ENCODE measurements at places on chromosomes 11 and 22.
A peak's percentile ranks its signal among the peaks of the same experiment; 100 is the strongest.

- no peak for DNase-seq
Observed at GRCh38 chr11:95344932-95345642, 114.1 kb upstream of the SESN3 start.

DNA sequence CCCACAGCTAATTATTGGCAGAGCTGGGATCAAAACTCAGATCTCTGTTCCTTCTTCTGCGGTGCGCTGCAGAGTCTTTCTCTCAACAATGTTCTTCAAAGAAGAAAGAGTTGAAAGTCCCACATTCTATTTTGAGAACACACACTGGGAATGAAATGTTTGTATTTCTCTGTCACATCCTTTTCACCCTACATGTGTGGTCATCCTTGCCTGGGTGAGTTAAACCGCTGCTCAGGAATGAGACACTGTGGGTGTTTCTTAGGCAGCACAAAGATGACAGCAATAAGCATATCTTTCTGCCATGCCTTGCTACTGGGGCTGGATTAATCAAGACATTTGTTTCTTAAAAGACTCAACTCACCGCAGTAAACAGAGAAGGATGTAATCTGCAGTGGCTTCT, 222.6 kb downstream of the LARGE1 start:
- no peak for DNase-seq

DNA sequence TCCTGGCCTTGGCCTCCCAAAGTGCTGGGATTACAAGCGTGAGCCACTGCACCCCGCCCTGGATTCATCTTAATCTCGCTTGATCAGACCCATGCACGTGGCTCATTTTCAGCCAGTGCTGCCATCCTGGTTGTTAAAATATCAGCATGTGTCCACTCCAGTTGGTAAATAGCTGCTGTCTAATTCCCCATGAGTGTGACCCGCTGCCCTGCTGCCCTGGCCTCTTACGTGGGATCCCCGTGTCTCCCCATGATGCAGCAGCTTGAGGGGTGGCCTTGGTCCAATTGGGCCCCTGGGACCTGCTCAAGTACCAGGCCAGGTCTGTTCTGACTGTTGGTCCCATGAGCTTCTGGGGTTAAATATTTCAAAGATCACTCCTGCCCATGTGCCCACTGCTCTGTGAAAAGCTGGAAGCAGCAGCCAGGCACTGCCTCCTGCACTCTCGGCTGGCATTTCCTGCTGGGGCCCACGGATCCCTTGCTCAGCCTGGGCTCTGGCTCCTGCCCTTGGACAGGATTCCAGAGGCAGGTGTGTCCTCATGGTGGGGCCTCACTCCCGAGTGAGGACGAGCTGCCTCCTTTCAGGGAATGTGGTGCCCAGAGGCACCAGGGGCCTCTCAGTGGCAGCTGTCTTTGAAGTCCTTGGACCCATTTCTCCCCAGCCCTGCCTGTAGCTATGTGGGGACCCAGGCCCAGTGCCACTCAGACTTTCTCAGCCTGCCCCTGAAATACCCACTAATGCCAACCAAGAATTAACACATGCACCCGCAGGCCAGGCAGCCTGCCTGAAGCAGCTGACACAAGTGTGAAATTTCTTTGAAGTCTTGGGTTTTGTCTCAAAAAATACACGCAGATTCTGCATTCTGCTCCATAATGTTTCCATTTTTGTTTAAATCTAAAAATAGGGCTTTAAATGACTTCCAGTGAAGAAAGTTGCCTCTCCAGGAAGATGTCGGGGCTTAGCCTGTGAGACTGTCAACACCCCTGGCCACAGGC, 38.1 kb upstream of the PRDM11 start:
- DNase-seq = no peak

- DNase-seq = peak; percentile 9
Observed at GRCh38 chr22:32448980-32449379, 15.3 kb downstream of the BPIFC start.

DNA sequence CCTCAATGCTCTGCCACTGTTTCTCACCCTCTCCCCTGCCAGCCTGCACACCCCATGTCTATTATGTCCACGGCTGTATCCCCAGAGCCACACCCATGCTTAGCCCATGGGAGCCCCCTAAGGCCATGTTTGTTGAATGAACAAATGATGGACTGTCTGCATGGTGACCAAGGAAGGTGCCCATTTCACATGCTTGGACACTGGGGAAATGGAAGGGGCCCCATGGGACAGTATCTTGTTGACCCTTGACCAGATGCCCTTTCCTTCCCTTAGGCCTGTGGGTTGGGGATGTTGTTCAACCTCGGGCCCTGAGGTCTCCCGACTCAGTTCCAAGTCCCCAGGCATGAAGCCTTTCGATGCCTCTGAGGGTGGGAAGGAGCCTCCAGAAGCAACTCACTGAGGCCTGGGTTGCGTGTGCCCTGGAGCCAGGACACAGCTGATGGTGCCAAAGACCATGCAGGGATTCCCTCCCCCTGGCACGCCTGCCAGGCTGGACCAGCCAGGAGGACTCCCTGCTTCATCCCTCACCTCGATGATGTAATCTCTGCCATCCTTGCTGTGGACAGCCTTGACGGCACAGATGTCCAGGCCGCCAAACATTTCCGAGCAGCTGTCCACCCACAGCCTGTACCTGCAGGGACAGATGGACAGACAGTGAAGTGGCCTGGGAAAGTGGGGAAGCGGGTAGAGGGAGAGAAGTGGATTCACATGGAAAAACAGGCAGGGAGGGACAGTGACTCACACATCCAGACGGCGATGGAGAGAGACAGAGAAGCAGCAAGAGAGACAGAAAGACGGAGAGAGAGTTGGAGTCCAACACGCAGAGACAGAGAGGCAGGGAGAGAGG, 58.9 kb downstream of the FBXO7 start:
- peak; percentile 58 for DNase-seq

GRCh38 chr11:36431429-36432092, 78.5 kb downstream of the TRAF6 start:
- peak; percentile 72 for DNase-seq

GRCh38 chr11:88042238-88042637, 133.0 kb downstream of the RAB38 start:
- DNase-seq = no peak

DNA sequence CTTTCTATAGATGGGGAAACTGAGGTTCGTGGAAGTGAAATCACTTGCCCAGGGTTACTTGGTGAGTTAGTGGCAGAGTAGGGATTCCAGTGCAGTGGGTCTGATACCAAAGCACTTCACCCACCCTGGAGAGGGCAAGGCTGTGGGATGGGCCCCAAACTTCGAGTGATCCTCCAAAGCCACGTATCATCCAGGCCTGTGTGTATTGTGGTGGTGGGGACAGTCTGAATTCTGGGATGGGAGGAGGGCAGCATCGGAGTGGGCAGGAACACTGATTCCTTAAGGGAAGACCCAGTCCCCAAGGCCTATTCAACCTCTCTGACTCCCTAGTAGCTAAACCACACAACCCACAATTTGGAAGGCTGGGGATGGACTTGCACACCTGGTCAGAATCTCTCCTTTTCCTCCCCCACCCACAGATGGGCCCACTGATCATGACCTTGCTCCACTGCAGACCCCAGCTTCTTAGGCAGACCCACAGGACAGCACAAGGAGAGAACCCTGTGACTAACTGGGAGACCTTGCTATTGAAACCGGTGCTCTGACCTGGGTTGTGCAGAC, 11.5 kb downstream of the TMPRSS13 start:
- no peak for DNase-seq

- no peak for DNase-seq
Observed at GRCh38 chr22:43998679-43999264, 25.3 kb upstream of the PARVB start.

- DNase-seq = peak; percentile 80
Observed at GRCh38 chr11:25981998-25982397, 349.9 kb upstream of the ANO3 start.

GRCh38 chr11:35138943-35139721, at the start of gene CD44:
Gene CD44, plus strand, starts transcription at chr11:35139171. Its CDS starts 133 bp downstream, at chr11:35139304.
- DNase-seq = peak; percentile 34

- DNase-seq = no peak
Observed at GRCh38 chr11:77151804-77152509, 23.9 kb downstream of the MYO7A start.

DNA sequence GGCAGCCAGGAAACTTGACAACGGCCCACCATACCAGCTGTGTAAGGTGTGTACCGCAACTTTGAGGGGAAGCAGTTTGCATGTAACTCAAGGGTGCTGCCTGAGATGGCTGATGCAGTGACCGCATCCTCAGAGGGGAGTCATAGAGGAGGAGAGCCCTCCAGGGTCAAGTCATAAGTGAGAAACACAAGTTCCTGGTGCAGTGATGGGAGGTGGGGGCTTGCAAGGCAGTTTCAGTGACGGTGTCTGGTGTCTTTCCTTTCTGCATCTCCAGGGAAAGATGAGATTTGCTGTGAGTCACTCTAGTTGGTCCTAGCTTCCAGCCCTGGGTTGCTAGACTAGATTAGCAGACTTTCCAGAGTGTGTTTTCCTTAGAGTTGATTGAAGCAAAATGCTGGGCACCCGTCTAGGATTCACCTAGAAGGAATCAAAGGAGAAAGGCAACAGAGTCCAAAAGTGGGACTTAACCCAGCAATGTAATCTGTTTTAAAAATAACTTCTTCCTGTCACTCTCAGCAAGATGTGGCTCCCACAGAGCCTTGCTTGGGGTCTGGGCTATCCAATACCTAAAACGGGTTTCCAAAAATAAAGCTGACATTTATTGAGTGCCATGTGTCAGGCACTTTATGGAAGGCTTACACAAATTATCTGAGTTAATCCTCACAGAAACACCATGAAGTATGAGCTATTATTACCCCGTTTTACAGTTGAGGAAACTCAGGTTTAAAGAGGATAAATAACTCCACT, 265.4 kb upstream of the PLET1 start:
- no peak for DNase-seq

GRCh38 chr11:128573638-128574037, 13.7 kb downstream of the ETS1 start:
- no peak for DNase-seq

DNA sequence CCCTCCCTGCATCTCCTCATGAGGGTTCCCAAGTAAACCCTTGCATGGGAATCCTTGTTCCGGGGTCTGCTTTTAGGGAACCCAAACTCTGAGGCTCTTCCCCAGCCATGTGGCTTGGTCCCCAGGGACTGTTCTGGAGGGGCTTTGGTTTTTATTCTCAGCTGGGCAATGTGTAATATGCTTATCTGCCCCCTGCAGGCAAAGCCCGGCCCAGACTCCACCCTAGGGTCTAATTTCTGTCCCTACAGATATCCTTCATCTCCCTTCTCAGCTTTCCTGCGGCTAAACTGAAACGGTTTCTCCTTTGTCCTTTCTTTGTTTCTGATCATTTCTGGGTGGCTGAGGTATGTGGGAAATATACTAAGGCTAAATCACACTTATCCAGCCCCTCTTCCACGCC, 37.1 kb downstream of the TST start:
- no peak for DNase-seq

DNA sequence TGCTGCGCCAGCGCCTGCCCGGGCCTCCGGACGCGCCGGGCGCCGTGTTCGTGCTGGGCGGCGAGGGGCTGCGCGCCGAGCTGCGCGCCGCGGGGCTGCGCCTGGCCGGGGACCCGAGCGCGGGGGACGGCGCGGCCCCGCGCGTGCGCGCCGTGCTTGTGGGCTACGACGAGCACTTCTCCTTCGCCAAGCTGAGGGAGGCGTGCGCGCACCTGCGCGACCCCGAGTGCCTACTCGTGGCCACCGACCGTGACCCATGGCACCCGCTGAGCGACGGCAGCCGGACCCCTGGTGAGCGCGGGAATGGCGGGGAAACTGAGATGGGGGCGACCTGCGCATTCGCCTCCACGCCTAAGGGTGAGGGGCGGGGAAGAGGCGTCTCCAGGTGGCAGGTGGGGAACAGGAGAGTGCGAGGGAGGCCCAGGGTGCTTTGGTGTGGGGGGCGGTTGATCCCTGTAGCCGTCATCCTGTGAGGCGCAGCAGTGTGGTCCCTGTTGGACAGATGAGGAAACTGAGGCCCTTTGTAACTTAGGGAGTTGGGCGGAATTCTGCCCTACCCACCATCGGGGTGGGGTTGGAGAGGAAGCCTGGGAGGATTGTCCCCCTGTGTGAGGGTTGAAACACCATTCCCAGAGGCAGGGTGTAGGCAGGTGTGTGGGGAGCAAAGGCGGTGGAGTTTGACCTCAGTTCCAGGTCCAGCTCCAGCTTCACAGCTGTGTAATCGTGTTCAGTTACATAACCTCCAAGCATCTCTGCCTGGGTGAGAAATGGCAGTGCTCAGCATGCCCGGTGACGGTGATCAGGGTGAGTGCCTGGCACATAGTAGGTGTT, 758 bp downstream of the PDXP start:
- DNase-seq = peak; percentile 23

GRCh38 chr11:79352349-79352703, 88.5 kb downstream of the TENM4 start:
- DNase-seq = no peak

GRCh38 chr11:77107950-77108349, 5.3 kb downstream of the OMP start:
- no peak for DNase-seq

- DNase-seq = no peak
Observed at GRCh38 chr11:114802878-114803277, 124.6 kb downstream of the NXPE2 start.

- DNase-seq = no peak
Observed at GRCh38 chr22:48857202-48857805, 970.4 kb downstream of the BRD1 start.

GRCh38 chr11:104043142-104043541, 6.7 kb downstream of the DDI1 start:
- no peak for DNase-seq

DNA sequence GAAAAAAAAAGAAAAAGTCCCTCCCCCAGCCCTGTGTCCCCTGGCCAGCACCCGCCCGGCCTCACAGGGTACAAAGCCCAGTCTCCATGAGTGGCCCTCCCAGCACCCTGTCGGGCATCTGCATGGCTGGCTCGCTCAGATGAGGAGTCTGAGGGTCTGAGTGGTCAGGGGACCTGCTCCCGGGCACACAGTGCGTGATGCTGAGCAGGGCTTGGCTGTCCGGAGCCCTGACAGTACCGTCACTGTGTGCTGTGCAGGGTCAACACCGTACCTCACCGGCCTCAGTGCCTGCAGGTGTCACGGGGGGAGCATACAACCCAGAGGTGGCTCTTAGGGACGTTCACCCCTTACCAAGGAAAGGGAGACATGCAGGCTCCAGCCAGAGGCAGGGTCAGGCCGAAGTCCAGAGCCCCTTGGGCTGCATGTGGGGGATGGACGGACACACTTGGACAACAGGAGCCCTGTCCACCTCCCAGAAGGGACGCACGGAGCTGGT, 3.6 kb upstream of the PLXNB2 start:
- DNase-seq = no peak

- peak; percentile 82 for DNase-seq
Observed at GRCh38 chr11:68546555-68546954, 86.0 kb downstream of the PPP6R3 start.

- DNase-seq = peak; percentile 87
Observed at GRCh38 chr22:50252082-50253045, 1.3 kb upstream of the HDAC10 start.

GRCh38 chr11:107683061-107683460, 28.8 kb downstream of the SLN start:
- no peak for DNase-seq
